Activated CD4-positive, alpha-beta T cell treated with anti-CD3 and anti-CD28 coated beads for 48 hours (primary cell): ENCODE measurements at places on chromosomes 12 and 14.

DNA sequence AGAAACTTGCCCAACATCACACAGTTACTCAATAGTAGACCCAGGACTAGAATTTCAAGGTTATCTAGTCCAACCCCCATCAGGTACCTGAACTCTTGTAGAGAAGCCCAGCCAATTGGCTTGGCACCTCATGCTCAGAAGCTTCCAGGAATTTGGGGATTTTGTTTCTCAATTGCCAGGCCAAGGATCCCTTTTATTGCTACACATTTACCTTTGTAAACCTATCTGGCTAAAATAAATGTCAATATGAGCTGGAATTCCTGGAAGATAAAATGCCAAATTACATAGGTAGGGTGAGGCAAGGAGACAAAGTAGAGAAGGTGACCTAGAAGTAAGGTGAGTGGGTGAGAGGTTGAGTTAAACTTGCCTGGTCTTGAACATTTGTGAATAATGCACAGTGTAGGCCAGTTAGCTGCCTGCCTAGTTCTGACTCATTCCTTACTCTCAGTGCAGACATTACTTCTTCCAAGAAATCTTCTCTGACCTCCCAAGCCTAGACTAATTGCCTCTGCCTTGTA lies 36.3 kb downstream of the SDR9C7 start:
- DNase-seq: no peak

- DNase-seq: no peak
Observed at GRCh38 chr12:19761463-19761862, 322.2 kb downstream of the AEBP2 start.

DNA sequence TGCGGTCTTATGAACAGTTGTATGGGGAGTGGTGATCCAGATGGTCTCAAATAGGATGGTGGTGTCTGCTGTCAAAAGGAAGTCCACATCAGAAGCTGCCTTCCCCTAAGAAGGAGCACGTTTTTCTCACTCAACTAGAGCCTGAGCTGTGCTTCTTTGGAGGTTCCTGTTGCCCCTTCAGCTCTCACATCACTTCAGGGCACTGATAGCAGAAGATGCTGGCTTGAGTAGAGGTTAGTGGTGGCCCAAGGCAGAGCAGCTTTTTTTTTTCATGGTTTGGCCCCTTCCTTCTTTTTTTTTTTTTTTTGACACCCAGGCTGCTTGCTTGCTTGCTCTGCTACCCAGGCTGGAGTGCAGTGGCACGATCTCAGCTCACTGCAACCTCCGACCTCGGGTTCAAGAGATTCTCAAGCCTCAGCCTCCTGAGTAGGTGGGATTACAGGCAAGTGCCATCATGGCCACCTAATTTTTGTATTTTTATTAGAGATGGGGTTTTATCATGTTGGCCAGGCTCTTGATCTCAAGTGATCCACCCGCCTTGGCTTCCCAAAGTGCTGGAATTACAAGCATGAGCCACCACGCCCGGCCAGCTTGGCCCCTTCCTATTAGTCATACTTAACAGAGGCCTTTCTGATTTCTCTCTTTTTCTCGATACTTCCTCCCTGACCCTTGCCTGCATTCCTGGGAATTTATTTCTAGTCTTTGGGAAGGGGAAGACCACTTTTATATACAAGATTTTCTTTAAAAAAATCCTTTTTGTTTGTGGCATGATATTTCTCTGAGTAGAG lies 31.6 kb downstream of the KLRD1 start:
- no peak for DNase-seq

- peak; percentile 52 for DNase-seq
Observed at GRCh38 chr12:108507971-108508642, 7.0 kb upstream of the FICD start.

DNA sequence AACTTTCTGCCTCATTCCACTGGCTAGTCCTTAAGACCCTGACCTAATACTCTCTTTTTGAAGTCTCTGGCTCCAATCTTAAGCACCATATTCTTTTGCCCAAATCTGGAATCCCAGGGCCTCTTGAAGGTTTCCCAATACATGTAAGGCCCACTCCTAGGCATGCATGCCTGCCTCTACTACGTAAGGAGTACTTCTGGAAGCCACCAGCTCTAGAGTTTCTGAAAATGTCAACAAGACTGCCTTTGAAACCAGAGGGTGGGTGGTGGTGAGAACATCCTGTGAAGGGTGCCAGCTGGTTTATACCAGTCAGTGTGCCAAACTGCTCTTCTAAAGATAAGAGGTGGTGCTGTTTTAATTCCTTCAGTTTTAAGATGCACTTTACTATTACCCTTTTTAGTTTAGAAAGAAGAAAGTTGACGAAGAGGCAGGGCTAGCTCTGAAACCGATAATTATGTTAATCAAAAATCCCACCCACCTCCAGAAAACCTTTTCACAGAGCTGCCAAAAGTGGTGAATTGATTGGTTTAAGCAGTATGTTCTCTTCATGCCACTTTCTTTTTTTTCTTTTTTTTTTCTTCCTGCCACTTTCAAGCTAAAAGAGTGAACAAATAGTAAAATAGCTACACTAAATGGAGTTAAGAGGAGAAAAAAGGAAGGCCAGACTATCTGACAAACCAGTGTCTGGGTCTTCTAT lies 8.7 kb upstream of the WDR89 start:
- DNase-seq: peak; percentile 59

DNA sequence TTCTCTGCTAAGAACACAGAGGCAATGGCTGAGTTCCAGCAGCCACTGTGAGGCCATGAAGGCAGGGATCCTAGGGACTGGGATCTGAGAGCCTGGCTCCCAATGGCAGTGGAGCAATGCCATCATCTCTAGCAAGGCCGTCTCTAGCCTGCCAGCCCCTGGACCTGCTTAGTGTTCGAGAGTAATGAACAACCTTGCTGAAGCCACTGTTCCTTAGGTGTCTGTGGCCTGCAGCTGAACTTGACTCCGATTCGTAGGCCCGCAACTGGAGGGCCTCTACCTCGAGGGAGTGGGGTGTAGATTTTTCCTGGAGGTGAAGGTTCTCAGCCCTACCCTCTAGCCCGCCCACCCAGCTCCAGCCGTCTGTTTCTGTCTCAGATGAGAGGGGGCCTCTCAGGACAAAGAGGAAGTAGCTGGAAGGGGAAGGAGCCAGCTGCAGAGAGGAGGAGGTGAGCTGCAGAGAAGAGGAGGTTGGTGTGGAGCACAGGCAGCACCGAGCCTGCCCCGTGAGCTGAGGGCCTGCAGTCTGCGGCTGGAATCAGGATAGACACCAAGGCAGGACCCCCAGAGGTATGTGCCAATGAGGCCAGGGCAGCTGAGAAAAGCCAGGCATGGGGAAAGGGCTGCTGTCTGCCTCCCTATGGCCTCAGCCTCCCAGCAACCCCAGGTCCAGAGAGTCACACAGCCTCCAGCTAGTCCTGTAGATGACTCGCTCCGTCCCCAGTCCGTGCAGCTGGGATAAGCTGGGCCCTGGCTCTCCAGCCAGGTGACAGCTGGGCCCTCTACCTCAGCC lies at the start of gene PLD4:
Gene PLD4, plus strand, starts transcription at position 459 of the 793 bp plus-strand sequence. CDS start 2,262 bp downstream, outside the sequence.
- no peak for DNase-seq

DNA sequence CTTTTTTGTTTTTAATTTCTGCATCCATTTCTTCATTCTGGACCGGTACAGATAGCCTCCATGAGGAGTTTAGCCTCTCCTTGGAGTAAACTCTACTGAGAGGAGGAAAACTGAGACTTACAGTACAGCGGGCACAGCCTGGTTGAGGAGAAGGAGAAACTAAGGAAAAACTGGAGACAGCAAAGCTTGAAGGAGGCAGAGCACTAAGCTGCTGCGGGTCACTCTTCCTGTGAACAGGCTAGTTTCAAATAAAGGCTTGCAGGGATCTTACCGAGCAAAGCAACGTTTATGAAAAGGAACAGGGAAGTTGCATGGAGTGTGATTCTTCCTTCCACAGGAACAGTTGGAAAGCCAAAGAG lies 348 bp upstream of the SSTR1 start:
- no peak for DNase-seq

- DNase-seq: no peak
Observed at GRCh38 chr12:50647479-50647878, 116.4 kb upstream of the ATF1 start.

GRCh38 chr12:82555699-82556098 lies 131.0 kb upstream of the TMTC2 start:
- DNase-seq: no peak

DNA sequence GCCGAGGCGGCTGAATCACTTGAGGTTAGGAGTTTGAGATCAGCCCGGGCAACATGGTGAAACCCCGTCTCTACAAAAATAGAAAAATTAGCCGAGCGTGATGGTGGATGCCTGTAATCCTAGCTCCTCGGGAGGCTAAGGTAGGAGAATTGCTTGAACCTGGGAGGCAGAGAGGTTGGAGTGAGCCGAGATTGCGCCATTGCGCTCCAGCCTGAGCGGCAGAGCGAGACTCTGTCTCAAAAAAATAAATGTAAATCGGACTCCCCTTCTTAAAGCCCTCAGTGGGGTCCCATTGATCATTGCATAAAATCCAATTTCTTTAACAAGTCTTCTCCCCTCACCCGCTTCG lies 908 bp downstream of the TDP1 start:
- no peak for DNase-seq

DNA sequence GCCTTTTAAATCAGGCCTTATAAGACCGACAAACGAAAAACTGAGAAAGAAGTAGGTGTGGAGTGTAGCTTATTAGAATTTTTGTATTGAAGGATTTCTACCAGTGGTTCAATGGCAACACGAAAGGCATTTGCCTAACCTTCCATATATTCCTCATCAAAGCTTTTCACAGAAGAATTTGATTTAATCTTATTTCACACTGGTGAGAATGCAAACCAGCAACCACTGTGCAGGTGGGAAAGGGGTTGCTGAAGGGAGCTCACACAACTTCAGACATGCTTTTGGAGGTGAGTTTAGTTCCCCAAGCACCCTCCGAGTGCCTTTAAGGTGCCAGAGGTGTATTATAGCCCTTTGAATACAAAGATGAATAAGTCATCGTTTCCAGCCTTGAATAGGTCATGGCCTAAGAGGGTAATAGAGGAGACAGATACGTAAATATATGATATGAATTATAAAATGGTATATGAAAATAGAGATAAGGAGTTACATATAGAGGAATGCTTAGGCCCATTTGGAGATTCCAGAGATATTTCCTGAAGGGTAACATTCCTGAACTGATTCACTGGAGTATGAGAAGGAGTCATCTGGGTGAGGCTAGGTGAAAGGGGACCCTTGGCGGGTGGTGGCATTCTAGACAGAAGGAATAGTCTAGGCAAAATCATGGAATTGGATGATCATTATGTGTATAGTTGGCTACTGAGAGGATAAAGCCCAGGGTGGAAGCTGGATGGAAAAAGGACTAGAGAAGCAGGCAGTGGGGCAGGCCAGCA lies 6.4 kb downstream of the ERP27 start:
- no peak for DNase-seq

GRCh38 chr14:67675219-67675582 lies 769 bp upstream of the VTI1B start:
- DNase-seq: no peak

DNA sequence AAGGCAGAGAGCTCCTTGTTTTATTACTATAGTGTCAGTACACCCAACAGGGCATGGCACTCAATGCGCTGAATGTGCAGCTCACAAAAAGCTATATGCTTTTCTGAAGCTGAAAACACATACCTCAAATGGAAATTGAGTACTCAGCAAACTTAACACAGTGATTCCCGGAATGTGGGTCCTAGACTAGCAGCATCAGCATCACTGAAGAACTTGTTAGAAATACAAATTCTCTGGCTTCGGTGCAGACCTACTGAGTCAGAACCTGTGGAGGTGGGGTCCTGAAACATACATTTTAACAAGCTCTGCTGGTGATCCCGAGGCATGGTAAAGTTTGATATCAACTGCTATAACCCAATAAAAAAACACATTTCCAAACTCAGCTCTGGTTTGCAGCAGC lies 14.9 kb downstream of the RERG start:
- DNase-seq: no peak

DNA sequence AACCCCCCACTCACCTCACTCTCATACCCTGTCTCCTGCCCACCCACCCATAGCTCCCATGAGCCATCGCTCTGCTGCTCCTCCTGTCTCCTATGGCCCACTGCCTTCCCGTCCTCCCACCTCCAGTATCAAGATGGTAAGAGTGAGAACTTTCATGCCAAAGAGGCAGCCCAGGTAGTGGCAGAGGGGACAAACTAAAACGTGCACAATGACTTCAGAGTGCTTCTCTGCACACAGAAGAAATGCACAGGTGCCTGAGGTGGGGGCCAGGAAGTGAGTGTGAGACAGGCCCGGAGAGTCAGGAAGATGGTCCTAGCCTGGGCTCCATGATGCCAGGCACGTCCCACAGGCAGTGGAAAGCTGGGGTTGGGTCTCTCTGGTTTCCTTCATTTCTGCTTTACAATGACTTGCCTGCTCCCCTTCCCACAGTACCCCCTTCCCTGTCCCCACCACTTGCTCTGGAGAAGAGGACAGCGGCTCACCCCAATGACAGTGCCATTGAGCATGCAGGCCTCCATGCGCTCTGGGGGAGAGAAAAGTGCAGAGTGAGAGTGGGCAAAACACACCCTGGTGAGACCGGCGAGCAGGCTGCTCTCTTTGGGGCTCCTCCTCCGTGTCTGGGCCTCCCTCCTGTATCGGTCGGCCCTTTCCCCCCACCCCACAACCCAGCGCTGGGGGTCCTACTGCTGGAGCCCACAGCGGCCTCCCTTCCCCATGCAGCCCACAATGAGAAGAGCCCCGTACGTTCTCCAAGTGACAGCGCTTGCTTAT lies 22.8 kb upstream of the ANO2 start:
- no peak for DNase-seq

- DNase-seq: no peak
Observed at GRCh38 chr14:93789228-93790130, 1.2 kb upstream of the PRIMA1 start.

DNA sequence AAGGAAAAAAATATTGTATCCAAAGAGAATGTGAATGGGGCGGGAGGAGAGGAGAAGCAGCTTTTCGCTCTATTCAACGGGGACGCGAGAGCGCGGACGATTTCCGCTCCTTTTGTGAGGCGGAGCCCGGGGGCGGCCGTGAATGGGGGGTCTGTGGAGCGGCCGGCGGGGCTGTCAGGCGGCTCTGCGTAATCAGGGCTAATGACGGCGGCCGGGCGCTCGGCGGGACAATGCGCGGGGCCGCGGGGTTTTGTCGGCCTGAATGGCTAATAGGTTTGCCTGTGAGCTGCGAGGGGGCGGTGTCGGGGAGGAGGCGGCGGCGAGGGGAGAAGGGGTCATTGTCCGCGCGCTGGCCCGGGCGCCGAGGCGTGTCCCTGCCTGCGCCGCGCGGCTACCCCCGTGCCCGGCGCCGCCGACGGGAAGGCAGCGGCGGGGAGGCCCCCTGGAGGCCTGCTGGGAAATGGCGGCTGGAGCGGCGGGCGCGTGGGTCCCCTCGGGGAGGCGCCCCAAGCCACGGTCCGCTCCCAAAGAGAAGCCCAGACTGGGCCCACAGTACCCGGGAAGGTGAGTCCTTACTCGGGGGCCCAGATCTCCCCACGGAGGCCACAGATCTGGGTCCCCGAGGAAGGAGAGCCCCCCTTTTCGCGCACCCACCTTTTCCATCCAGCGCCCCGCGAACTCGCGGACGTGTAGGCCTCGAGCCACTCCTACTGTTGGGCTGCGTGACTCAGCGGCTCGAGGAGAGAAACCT lies 6.0 kb downstream of the SIX6 start:
- DNase-seq: peak; percentile 47
